CD4-positive, alpha-beta T cell treated with Interleukin-2 at 100 ng/mL for 4 hours (primary cell): ENCODE measurements at places on chromosomes 1 and 21.

DNA sequence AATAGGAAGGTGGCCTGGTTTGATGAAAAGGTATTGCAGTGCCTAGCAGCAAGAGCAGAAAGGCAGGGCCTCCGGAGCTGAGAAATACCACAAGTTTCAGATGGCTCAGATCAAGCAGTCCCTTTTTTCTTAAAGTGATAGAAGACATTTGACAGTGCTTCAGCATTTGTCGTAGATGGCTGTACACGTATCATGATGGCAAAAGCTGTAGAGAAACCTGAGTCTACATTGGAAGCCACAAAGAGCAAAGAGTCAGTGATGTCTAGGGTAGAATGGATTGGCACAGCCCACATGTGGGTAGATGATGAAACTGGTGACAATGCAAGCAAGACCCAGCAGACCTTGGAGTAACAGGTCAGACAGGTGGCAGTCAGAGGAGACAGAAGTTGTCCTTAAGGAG, 101.3 kb upstream of the ARTN start:
- DNase-seq: no peak

- no peak for DNase-seq
These were observed 5.9 kb downstream of the COX20 start for GRCh38 chr1:244841273-244841927.

- no peak for DNase-seq
These were observed 39.1 kb downstream of the SKI start for GRCh38 chr1:2267051-2267830.

- no peak for DNase-seq
These were observed 10.8 kb downstream of the UMODL1 start for GRCh38 chr21:42081931-42082381.

- DNase-seq: no peak
These were observed 675.9 kb upstream of the ADGRL4 start for GRCh38 chr1:79682478-79682877.

DNA sequence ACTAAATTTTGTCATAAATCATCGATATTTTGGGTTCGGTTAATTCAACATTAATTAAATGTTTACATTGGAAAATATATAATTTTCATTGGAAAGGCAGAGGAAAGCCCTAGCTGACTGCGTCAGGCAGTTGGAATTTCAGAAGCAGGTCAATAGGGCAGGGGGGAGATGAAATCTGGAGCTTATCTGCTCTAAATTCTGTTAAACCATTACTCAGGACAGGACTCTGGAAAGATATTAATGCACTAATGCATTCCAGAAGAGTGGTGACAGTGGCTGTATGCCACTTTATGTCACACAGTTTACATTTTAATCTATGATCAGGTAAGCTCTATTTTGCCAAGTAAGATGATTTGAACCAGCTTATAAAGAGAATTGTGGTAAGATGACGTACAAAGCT, 153.0 kb upstream of the B3GALT2 start:
- DNase-seq: no peak

GRCh38 chr1:184686540-184686939, 68.1 kb downstream of the EDEM3 start:
- DNase-seq: no peak

DNA sequence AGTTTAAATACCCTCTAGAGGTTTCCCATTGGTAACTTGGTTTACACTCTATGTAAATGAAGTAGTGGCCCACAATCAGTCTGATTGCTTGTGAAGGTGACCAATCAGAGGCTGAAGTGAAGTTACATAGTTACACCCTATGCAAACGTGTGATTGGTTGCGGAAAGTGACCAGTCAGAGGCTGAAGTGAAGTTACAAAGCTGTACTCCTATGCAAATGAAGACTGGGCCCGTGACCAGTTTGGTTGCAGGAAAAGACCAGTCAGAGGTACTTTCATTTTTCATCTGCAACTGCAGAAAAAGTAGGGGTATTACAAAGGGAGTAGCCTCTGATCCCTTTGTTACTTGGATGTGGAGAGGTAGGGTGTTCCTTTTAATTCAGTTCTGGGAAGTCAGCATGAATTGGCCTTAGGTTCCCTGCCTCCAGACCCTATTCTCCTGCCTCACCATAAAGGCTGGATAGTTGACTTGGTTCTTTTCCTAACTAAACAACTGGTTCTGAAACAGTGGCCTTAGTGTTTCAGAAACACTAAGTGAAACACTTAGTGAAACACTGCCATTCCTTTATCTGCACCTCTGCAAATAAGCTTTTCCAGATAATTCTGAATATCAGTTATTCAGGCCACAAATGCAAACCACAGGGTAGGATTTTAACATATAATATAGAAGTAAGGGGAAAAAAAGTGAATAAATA, 39.3 kb downstream of the MAGI3 start:
- no peak for DNase-seq

DNA sequence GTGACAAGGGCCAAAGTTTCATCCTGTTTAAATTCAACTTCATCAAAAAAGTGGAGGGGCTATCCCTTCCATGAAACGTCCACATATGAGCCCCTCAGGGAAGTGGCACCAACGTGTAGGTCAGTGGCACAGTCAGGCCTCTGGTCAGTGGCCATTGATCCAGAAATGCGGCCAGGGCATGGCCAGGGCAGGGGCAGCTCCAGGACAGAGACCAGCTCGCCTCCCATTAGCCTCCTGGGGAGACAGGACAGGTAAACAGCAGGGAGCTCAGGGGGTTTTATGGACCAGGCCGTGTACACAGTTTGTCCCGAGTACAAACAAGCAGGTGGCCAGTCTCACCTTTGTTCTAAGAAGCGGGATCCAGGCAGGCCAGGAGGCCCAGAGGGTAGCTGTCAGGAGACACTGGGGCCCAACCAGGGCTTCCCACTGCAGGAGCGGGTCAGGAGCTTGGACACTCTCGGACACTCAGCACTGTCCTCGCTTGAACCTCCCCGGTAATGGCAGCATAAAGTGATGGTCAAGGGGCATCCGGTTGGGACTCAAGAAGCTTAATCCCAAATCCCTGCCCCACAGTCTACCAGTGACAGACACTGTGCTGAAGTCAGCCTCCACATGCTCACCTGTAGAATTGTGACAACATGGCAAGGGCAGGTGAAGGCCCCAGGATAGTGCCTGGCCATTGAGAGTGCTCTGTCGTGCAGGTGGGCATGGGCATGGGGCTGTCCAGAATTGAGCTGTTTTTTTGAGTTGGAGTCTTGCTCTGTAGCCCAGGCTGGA, 144.1 kb upstream of the ERRFI1 start:
- no peak for DNase-seq

DNA sequence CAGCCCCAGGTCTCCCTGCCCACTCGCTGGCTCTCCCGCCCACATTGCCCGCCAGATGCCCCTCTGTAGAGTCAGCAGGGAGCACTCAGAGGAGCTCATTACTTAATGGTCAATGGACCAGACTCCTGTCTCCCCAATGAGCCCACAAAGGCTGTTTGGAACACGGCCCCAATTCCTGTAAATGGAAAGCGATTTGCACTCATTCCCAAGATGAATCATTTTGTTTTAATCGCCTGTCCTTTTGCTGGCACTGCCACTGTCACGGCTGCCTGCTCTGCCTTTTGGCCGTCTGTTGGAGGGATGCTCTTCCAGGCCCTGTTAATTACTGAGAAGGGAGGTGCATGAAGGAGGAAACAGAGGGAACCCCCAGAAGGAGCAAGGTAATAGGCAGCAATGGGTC, 44.8 kb upstream of the ATP2B4 start:
- DNase-seq: no peak

GRCh38 chr1:50270926-50271325, 152.3 kb downstream of the DMRTA2 start:
- no peak for DNase-seq

- no peak for DNase-seq
These were observed 68.6 kb downstream of the NTMT2 start for GRCh38 chr1:170214117-170215032.

DNA sequence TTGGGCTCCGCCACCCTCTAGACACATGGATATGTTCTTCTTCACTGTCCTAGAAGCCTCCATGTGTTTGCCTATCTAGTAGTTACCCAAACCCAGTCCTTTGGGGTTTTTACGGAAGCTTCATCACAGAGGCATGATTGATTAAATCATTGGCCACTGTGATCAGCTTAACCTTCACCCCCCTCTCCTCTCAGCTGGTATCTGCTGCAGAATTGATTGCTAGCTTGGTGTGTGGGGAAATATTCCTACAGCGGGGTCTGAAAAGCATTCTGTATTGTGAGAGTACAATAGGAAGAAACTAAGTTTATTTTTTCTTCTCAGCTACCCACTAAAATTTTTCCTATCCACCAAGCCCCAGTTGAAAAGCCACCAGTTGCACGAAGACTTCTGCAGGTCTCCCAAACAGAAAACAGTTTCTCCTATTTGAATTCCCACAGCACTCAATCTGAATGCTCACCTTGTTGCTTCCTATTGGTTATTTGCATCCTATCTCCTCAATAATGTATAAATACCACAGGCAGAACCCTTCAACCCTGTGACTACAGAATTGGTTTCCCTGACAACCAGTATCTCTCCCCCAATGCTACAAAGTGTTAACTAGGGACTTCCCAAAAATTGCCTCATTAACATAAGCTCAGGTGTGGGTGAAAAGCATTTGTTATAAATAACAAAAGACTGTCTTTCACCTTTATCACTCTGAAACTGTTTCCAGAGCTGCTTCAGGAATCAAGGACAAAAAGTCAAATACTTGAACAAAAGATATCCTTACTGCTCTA, 9.3 kb upstream of the VANGL1 start:
- no peak for DNase-seq

DNA sequence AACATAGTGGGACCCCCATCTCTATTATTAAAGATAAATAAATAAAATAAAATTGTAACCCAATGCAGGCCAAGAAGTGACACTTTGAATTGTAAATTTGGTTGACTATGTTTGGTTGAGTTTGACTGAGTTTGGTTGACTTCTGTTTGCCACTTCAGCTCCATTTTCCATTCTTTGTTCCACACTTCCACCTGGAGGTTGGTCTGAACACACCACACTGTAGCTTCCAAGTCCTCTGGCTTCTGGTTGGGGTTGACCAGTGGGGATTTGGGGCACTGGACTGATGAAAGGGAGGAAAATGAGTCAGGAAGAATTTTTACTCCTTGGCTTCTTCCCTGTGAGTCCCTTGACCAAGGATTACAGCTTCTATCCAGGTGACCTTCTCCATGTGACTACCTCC, 40.6 kb upstream of the DIPK1A start:
- DNase-seq: no peak

DNA sequence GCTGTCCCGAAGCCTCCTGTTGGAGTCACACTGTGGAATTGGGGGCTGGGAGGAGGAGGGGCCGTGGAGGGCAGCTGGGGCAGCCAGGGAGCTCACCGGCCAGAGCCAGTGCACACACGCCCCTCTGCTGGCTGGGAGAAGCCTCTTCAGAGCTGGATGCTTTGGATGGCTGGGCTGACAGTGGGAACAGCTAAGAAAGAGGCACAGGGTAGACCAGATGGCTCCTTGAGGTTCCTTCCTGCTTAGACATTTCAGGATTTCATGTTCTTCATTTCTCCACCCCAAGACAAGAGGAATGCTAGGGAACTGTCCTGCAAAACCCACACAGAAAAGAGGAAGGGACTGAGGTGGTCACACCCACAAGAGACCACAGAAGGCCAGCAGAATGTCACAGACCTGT, 254.8 kb upstream of the VAMP3 start:
- no peak for DNase-seq

DNA sequence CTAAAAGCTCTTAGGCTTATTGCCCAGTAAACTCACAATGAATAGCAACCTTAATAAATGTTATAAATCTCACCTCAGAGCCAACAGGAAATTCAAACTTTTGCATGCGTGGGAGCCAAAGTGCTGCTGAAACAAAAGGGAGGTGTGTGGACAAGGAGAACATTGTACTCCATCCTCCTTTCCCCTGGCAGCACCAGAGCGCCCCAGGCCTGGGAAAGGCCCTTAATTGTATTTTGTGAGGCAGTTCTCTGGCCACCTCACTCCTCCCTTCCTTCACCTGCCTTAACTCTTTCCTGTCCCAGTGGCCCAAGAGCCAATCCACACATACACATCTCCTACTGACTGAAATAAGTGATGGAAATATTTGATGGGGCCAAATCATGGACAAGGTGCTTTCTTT, 648.5 kb downstream of the LMO4 start:
- DNase-seq: no peak

- DNase-seq: no peak
These were observed 27.4 kb downstream of the CHML start for GRCh38 chr1:241612533-241613477.

DNA sequence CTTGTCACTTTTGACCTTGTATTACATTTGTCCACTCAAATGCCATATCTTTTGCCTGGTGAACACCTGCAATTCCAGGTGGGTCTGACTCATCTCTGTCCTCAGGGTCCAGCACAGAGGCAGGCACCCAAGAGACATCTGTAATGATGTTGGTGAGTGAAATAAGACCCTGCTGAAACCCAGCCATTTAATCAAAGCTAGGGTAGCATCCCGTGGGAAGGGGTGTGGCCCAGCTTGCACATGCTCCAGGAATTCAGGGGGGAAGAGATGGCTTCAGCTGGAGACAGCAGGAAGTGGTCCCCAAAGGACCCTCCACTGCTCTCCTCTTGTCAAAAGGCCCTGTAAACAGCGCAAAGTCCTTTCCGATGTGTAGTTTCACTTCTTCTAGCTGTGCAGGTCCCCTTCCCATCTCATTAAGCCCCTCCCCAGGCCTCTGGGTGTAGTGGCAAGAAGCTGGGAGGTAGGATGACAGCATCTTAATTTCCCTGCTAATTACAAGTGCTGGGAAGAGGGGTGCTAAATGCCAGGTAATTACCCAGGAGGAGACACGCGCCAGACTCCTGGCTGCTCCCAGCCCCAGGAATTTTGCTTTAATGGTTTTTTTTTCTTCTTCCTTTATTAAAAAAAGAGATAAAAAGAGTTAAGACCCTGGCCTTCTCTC, 54.4 kb upstream of the TRABD2B start:
- no peak for DNase-seq

DNA sequence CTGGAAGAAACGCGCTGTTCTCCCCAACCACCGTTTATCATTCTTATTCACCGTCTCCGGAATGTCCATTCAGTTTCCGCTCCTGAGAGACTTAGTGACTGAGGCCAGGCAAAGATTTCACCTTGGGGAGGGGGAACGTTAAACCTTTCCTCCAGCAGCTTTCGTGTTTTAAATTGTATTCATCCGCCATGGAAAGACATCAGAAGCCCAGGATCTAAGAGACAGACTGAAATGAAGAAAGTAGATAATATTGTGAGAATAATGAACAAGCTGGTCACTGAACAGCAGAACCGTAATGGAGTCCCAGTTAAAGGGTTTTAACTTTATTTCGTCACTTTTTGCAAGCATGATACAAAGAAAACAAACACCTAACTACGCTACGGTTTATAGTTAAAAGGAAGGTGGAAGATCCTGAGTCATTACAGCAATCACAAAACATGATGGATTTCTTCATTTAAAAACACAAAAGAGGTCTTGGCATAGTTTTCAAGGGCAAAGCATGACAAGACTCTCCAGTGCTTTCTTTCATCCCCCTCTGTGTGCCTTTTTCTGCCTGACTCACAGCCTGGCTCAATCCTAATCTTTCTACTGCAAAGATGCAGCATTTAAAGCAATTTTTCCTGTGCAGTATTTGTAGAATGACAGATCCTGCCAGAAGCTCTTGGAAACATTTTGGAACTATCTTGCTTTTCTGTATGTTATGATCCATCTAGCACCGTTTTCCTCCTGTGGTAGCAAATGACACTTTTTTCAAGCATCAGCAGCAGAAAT, 722 bp upstream of the SLC19A2 start:
- DNase-seq: no peak

GRCh38 chr21:33820230-33820770, 95.3 kb downstream of the ATP5PO start:
- DNase-seq: no peak

GRCh38 chr1:62962901-62963776, 179.2 kb downstream of the ATG4C start:
- DNase-seq: no peak

- no peak for DNase-seq
These were observed 523.6 kb downstream of the SMYD3 start for GRCh38 chr1:245983294-245983967.

- DNase-seq: no peak
These were observed at the start of gene ECM1 for GRCh38 chr1:150507912-150508864. TSS of gene ECM1 (plus strand) at chr1:150508109. CDS start at chr1:150508210, 101 bp downstream.
